ENCODE measurements at places on chromosomes 12 and 14.
A peak's percentile ranks its signal among the peaks of the same experiment; 100 is the strongest.

GRCh38 chr12:43284486-43285158, 267.4 kb downstream of the ADAMTS20 start:
- DNase-seq, result no peak

GRCh38 chr12:124481257-124481750, 86.1 kb downstream of the NCOR2 start:
- DNase-seq, result no peak

- no peak for DNase-seq
Observed at GRCh38 chr14:77092676-77093075, 5.4 kb upstream of the CIPC start.

DNA sequence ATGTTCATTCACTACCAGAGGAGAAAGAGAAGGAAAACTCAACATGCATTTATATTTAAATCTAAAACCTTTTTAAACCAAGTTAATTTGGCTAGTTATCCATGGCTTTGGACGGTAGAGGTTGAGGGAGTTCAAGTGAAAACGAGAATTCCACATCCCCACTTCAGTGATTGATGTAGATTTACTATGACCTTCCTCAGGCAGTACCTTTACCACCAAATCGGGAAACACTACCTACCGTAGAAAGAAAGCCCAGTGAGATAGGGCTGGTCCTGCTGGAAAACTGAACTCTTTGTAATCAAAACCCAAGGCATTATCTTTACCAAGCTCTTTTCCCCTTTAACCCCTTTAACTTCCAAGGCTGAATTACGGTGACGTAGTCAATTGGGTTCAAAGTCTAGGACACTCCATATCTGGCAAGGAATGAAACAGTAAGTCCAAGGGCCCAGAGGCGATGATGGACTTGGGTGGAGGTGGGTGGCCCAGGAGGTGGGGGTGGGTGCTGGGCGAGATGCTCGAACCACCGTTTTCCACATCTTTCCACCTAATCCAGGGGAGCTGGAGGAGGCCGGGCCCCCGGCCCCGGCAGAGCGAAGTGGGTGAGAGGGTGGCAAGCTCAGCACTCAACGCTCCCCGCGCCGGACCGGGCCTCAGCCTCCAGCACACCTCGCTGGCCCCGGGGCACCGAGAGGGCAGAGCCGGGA, 618 bp downstream of the SEC23A start:
- DNase-seq, result peak; percentile 62

DNA sequence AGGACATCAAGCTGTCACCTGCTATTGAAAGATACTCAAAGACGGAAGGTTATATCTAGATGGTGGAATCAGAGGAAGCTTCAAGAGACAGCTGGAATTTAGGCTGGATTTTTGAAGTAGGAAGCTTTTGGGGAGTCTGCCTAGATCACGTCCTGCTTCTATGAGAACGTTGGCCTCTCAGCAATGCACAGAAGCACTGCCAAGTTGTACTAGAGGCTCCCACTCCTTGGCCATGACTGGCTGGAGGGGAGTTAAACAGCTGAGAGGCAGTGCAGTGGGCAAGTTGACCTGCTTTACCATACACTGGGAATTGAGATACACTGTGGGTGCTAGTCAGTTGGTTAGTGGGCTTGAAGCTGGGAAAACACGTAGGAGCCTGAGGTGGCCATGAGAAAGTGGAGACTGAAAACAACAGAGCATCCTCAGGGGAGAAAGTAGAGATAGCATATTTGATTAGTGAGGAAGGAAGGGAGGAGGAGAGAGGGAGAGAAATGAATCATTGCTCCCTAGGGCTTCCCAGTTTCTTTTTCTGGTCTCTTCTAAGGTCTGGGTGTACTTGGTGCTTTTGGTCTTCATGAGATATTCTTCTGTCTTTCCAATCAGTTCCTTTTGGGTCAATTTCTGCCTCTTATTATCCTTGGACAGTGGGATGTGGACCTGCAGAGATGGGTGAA, 110.8 kb downstream of the EMP1 start:
- no peak for DNase-seq

DNA sequence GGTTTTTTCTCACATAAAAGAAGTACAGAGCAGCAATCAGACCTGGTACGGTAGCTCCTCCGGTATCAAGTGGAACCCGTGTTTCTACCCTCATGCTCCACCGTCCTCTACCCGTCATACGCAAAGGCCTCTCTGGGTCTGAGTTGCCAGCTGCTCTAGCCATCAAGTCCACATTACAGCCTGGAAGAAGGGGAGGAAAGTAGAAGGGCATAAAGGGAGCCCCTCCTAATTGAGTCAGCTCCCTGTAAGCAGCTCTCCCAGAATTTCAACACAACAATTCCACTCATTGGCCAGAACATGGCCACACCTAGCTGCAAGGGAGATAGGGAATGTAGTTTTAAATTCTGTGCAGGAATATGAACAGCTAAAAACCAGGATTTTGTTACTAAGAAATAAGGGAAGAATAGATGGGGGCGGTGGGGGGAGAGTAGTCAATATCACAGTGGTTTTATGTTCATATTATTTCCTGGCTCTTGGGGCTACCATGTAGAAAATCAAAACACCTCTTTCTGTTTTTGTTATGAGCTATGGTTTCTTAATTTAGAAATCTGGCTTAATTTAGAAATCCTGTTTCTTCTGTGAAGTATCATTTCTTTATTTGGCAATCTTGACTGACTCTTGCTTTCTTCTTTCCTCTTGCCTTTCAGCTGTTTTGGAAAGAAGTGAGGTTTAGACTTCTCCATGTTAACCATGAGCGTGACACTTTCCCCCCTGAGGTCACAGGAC, 103.9 kb downstream of the AKAP6 start:
- no peak for DNase-seq

DNA sequence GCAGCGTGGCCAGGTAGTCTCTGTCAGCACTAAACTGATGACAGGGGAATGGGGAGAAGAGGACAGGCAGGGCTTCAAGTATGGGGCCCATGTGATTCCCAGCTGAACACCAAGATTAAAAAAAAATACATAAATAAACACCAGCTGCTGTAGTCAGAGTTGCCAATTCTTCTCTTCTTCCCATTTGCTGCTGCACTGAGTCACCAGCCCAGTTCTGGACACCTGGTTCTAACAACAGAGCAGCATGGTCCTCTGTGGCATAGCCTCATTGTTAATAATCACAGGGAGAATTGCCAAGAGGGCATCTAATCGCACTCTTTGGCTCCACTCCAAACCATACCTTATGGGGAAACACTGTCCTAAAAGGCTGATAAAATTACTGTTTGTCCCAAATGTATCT, 15.1 kb downstream of the PPM1H start:
- DNase-seq, result no peak

GRCh38 chr12:74747305-74747704, 209.7 kb downstream of the ATXN7L3B start:
- DNase-seq, result no peak

- DNase-seq, result no peak
Observed at GRCh38 chr14:67265131-67265530, 23.9 kb downstream of the PALS1 start.

DNA sequence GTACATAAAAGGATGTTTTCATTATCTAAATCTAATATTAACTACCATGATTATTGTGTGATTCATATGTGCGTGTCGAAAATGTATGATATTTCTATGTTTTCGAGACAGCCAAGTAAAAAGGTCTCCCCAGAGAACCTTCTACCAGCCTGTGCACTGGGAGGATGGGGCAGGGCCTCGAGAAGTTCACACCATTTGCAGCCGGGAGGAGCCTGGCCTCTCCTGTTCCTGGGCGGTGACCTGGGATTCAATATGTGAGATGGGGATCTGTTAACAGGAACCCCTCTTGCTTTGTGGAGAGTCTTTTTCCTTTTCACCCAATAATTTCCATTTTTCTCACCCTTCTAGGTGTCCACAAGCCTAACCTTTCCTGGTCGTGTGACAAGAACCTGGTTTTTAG, 189.3 kb downstream of the IPO8 start:
- no peak for DNase-seq

- no peak for DNase-seq
Observed at GRCh38 chr12:119957135-119957534, 31.9 kb upstream of the BICDL1 start.

GRCh38 chr14:23352506-23353432, at the start of gene SLC22A17:
Gene SLC22A17 (minus strand): TSS chr14:23352887.
- peak; percentile 93 for DNase-seq

DNA sequence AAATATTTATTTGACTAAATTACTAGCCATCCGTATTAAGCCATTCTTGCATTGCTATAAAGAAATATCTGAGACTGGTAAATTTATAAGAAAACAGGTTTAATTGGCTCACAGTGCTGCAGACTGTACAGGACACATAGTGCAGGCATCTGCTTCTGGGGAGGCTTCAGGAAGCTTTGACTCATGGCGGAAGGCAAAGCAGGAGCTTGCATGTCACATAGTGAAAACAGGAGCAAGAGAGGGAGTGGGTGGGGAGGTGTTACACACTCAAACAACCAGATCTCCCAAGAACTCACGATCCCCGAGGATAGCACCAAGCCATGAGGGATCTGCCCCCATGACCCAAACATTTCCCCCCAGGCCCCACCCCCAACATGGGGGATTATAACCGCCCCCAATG, 26.7 kb upstream of the RAB21 start:
- no peak for DNase-seq

DNA sequence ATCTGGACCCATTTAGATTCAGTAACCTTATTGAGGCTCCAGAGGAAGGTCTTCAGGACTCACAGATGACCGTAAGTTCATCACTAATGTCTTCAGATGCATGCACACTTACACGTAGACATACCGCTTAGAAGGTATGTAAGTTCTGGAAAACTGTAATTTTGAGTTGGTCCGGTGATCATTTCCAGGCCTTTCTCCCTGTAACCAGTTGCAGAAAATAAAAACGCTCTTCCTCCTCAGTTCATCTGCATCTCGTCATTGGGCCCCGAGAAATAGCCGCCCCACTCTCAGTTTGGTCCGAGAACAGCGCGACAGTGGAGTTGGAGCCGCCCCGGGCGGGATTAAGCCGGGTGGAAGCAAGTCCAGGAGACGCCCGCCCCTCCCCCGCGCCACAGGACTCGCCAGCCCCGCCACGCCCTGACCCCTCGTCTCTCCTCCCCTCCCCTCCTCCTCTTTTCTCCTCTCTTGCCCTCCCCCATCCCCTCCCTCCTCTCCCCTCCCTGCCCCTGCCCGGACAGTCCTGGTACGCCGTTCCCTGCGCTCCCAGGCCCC, 83.7 kb downstream of the TNFAIP2 start:
- DNase-seq, result no peak

- no peak for DNase-seq
Observed at GRCh38 chr12:101038289-101038871, 171.7 kb downstream of the SLC5A8 start.

- DNase-seq, result no peak
Observed at GRCh38 chr12:86117711-86118110, 138.5 kb downstream of the MGAT4C start.

DNA sequence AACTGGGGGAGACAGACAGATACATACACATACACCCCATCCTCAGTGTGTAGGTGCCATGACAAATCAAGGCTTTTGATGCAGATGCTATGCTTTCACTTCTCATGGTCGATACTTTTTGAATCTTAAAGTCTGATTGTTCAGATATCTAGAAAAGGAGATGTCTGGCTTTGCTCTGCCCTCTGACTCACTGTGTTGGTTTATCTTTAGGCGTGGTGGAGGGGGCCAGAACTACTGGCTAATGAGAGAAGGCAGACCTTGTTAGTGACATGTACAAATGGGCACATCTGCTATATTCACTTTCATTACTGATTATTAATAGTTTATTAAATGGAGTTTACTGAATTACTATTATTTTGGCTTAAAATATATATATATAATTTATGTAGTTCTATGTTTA, 444.3 kb upstream of the RGS6 start:
- no peak for DNase-seq

DNA sequence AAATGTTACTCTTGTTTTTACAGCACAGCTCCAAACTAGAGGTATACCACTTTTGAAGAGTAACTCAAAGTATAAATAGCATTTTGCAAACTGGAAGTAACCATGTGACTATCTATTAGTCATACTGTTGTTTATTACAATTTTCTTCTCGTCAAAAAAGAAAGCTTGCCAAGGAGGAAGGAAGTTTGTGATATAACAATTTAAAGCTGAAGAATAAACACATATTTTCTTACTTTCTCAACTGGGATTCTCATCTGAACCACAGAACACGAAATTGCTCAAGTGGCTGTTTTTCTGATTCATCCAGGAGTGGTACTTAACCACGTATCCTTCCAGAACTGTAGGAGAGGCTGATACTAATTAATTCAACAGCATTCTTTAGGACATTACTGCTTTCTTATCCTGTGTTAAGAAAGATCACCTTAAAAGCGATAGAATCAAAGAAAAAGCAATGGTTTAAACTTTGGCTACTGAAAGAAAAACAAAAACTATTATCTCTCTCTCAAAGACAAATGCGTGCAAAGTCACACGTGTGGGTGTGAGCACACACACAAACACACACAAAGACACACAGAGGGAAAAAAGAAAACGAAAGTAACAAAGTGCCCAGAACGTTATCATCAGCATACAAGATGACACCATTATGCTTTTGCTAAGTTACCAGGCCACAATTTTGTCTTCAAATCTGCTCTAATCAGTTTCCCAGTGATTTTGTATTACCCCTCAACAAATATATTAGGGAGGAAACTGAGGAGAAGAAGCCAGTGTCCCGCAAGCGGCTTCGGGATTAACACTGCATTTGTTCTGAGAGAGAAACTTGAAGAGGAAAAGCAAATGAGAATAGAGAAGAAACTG, at the start of gene CLEC2B:
Gene CLEC2B (minus strand): TSS at position 48 of the 855 bp plus-strand sequence.
- peak; percentile 28 for DNase-seq

- DNase-seq, result no peak
Observed at GRCh38 chr14:21768116-21768874, 94.7 kb upstream of the OR4E1 start.
